ENCODE measurements at places on chromosomes 1 and 21.

DNA sequence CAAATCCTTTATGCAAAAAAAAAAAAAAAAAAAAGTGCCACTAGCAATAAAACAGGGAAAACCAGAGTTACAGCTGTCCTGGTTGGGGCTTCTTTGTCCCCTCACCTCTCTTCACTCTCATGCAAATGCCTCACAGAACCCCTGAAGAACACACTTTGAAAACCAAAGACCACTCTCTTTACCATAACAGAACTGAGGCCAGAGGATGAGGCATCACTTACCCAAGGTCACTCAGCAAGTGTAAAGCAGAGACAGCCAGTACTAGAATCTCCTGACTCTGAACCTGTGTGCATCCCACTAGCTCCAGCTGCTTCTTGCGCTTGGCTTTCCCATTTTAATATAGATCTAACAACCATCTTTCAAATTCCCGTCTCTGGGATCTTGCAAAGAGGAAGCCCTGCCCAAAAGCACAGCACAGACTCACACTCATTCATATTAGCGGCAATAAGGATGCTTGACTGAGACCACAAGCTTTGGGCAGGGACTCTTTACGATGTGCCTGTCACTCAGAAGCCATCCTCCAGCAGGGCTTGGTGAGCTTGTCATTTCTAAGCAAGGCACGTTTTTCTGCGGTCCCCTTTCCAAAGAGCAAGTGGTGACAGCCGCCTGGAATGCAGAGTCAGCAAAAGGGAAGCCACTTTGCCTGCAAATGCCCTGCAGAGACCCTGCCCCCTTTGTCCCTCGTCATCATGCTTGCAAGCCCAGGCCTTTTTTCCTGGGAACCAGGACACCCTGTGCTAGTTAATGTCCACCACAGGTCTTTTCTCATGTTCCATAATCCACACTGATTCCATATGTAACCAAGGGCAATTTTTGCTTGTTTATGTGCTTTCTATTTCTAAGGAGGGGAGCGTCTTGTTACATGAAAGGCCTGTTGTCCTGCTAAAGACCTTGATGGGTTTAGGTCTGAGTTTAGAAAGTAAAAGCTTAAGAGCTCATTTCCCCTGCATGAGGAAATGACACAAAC, 76.5 kb upstream of the NFIA start:
- DNase-seq: no peak

DNA sequence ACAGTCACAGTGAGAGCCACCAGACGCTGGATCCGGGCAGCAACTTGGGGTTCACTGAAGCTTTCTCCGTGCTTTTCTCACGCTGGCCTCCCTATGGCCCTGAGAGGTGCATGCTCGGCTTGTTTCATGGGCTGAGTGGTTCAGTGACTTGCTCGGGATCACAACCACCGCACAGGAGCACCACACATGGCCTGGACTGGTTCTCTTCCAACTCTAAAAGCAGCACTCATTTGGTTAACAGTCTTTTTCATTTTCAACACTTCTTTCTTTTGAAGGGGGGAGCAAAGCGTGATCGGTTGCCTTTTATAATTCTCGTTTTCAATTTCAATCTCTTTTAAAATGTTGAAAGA, 26.2 kb downstream of the UBIAD1 start:
- DNase-seq: no peak

DNA sequence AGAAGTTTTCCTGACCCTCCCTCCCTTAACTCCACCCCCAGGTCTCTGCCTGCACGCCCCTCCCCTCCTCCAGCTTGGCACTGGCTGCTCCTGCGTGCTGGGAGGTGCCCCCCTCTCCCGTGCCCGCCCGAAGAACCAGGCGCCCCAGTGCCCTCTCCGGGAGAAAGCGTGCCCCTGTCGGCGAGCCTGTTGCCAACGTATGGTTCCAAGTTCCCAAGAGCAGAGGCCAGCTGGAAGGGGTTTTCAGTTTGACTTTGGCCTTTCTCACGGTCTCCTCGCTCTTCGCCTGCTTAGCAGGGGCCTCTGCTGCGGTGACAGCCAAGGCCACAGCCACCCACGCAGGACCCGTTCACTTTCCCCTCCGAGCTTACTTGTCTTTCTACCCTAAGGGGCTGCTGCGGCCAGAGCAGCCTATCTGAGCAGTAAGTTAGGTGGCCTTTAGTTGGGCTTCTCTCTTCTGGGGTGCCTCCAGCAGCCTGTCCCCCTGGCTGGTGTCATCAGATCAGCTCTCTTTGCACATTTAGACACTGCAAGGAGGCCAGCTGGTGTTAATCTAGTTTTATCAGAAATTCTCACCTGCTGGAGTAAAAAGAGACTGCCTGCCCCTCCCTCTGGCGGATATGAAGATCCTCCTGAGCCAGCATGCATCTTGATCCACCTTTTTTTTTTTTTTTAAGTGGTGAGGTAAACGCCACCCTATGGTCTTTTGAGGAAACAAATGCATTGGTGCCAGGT, 1.5 kb downstream of the STUM start:
- DNase-seq: peak; percentile 60

- no peak for DNase-seq
Observed at GRCh38 chr1:182740120-182740519, 49.5 kb upstream of the NPL start.

DNA sequence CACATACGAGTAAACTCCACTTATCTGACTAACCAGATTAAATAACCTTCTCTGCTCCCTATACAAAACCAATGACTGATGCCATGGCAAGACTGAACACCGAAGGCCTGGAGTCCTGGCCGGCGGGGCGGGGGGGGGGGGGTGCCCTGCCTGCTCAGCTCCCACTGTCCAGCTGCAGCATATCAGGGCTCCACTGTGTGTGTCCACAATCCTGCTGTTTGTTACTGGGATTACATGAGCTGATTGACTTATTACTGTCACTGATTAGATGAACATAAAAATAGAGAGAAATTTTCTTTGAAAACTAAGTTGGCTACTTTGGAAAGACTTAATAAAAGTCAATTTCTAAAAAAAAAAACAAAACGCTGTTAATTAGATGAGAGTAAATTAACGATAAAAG, 24.9 kb downstream of the TMEM63A start:
- DNase-seq: no peak

GRCh38 chr1:116031302-116031835, 55.1 kb downstream of the SLC22A15 start:
- DNase-seq: no peak

- peak; percentile 79 for DNase-seq
Observed at GRCh38 chr1:158019171-158019868, 25.9 kb downstream of the KIRREL1 start.

DNA sequence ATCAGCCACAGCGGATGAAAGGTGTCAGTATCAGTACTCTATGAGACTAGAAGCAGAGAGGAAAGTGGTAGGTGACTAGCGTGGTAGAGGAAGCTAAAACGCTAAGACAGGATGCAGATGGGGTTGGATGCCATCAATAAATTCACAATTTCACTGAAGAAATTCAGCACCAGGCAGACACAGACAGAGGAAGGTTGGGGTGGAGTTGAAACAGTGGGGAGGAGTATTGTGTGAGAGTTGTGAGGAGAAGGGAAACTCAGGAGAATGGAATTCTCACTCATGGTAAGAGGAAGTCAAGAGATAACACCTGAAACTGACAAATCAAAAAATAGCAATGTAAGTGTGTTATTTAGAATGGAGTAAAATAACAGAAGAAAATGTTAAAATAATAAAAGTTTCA, 208.5 kb upstream of the DAB1 start:
- DNase-seq: peak; percentile 28

- DNase-seq: no peak
Observed at GRCh38 chr1:185541871-185542301, 192.3 kb upstream of the HMCN1 start.
